Upper lobe of left lung (tissue), 6 donors: ENCODE measurements at places on chromosomes 12 and 14. TPM values are rescaled to one million over a fixed set of nuclear protein-coding genes. Genes with fewer than 3 reads are reported as not detected.

GRCh38 chr12:85836197-85837090 lies at the start of gene RASSF9:
RASSF9 (minus strand) TSS chr12:85836409; CDS start chr12:85836201, 208 bp downstream.
- DNase-seq: peak; percentile 75

GRCh38 chr14:24595073-24595808 lies 14.2 kb downstream of the GZMH start:
- DNase-seq: no peak

- DNase-seq: peak; percentile 71
These were observed 50.7 kb downstream of the TPCN1 start for GRCh38 chr12:113271853-113272561.

DNA sequence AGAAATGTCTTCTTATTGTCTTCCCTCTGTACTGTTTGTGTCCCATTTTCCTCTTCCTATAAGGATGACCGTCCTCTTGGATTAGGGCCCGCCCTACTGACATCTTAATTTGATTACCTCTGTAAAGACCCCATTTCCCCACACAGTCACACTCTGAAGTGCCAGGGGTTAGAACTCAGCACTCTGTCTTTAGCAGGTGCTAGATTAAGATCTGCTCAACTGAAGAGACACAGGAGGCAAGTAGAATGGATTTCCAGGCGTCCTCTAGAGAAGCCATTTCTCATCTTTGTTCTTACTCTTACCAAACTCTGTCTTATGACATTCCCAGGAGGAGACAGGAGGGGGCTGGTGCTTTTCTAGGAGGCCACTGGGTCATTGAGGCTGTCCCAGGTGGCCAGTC lies 50.8 kb downstream of the VCPKMT start:
- no peak for DNase-seq

DNA sequence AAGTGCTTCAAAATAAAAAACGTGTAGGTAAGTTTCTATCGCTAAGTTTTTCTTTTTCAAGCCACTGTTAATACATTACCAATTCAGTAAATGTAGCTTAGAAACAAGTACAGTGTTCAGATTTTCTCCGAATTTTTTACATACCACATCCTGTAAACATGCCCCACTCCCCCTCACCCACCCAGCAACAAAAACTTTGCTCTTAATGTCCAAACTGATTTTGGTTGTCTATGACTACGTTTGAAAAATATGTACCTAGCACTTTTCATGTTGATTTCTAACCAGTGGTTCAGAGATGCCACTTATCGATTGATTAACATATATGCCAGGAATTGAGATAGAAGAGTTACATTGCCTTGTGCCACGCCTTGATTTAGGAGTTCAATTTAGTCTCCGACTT lies 663 bp upstream of the LIN7A start:
- no peak for DNase-seq

DNA sequence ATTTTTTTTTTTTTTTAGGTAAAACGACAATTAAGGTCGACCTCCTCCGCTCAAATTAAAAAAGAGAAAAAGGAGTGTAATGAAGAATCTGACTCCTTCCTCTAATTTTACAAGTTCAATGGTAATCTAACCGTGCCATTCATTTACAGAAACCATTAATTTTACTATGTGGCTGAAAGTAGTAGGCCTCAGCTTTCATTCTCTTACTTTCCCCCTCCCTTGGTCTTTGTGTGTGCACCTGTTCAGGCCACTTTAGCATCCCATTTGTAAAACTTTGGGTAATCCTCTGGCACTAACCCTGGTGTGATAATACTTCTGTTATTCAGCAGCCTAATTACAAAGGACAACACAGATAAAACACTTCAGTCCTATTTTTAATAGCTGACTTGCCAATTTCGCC lies 128.1 kb downstream of the ASCL1 start:
- no peak for DNase-seq

DNA sequence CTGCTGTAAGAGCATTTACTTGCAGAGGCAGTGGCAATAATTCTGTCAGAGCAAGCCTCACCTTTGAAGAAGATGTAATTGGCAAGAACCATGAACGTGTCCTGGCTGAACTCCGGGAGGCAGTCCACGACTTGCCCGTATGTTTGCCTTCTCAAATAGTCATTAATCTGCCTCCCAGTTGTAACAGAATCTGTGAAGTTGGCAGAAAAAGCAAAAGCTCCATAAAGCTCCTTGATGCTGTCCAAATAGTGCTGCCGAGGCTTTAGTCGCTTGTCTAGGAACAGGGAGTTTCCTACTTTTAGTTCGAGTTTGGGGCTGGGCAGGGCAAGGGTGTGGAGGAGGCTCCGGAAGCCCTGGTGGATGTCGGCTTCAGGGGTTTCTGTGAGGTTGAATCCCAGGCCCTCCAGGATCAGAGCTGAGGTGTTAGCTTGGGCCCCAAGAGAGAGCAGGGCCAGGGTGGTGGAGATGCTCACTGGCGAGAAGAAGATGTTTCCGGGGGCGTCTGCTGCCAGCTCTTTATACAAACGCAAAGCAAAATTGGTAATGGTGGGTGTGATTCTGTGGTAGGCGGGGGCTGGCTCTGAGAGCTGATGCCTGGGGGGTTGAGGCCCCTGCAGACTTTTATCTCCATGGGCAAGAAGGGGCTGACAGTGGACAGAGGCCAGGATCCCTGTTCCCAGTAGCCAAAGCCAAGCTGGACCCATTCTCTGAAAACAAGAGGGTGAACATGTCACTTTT lies 4.4 kb downstream of the SERPINA11 start:
- DNase-seq: no peak

GRCh38 chr12:130800312-130800711 lies 38.7 kb downstream of the STX2 start:
- no peak for DNase-seq

The DDN gene
- not detected for total RNA-seq

The PAX9 gene
- total RNA-seq: 12.6 TPM
